ENCODE measurements at places on chromosomes 6 and 20.
A peak's percentile ranks its signal among the peaks of the same experiment; 100 is the strongest.

GRCh38 chr6:144377586-144378210 is 92.6 kb downstream of the UTRN start:
- DNase-seq: no peak

DNA sequence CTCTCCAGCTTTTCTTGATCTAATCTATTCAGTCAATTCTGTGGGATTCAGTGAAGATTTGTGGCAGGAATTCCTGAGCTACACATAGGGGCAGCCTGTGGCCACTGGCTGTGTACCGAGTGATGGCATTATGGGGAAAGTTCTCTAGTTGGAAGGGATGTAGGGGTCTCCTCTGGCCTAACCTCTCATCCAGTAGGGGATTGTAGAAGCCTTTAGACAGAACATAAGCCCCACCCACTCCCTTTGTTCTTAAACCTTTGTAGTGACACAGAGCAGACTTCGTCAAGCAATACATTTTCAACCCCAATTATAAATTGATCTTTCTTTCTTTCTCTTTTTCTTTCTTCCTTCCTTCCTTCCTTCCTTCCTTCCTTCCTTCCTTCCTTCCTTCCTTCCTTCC is 188.9 kb downstream of the QKI start:
- DNase-seq: no peak

GRCh38 chr6:12289365-12289919 is 719 bp upstream of the EDN1 start:
- peak; percentile 47 for DNase-seq

DNA sequence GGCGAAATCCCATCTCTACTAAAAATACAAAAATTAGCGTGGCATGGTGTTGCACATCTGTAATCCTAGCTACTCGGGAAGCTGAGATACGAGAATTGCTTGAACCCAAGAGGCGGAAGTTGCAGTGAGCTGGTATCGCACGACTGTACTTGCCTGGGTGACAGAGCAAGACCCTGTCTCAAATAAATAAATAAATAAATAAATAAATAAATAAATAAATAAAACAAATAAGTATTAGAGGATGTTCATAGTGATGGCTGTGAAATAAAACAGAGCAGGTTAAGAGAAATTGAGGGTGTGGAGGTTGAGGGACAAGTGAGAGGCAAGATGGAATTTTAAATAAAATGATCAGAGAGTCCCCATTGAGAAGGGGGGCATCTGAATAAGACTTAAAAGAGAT is 124.7 kb upstream of the DST start:
- no peak for DNase-seq

DNA sequence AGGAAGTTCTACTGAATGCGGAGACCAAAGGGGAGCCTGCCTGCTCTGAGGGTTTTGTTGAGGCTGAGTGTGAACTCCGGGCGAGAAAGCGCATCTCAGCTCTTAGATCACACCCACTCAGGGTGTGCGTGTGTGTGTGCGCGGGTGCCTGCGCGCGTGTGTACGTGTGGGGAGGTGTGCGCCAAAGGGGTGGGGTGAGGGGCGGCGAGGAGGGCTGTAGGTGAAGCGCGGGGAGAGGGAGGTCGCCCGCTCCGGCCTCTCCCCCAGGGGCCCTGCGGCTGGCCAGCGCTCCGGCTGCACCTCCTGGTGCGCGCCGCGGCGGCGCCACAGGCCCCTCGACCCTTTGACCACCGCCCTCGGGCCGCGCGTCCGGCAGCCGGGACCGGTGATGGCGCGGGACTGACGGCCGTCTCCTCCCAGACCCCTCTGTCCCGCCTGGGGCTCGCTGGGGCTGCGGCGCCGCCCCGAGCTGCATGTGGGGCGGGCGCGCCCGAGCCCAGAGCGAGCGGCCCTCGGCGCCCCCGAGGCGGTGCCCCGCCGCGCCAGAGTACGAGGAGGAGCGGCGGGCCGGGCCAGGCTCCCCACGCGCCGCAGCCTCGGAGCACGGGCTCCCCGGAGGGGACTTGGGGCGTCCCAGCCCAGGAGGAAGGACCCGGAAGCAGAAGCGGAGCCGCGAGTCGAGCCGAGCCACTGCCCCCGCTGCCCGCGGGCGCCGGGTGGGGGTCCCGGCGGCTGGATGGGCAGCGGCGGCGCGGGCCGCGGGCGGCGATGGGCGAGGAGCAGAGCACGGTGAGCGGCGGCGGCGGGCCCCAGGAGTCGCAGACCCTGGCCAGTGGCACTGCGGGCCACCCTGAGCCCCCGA is at the start of gene RNF217:
Gene RNF217, plus strand, starts transcription at position 661 of the 862 bp plus-strand sequence. Its CDS starts 108 bp downstream, at position 769.
- no peak for DNase-seq

DNA sequence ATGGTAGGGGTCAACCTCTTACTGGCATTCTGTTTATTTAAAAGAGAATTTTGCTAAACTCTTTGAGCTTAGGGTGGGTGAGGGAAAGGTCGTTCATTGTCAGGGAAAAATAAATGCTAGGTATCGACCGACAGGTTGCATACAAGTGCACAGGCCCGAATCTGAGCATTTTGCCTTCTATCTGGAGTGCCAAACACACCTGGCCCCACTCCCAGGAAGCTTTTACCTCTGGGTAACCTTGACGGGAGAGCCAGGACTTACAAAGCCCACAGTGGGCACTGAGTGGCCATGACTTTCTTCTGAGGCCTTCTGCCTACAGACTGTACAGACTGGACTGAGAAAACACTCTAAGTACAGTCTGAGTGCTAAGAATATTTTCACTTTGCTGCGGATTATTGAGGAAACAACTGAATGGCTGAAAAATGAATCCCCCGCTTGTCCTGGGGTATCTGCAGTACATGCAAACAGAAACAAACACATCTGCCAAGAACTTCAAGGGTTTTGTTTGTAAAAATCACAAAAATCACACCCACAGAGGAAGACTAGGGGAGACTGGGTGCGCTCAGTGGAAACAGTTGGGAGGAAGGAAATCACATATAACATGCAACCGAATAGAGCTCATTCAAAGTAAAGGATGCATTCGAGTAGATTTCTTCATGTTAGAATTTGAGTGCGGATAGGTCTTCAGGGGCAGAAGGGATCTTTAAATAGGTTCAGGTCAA is 152.8 kb downstream of the NFATC2 start:
- DNase-seq: no peak

- no peak for DNase-seq
These were observed 43.3 kb downstream of the LRRC1 start for GRCh38 chr6:53837865-53838769.

DNA sequence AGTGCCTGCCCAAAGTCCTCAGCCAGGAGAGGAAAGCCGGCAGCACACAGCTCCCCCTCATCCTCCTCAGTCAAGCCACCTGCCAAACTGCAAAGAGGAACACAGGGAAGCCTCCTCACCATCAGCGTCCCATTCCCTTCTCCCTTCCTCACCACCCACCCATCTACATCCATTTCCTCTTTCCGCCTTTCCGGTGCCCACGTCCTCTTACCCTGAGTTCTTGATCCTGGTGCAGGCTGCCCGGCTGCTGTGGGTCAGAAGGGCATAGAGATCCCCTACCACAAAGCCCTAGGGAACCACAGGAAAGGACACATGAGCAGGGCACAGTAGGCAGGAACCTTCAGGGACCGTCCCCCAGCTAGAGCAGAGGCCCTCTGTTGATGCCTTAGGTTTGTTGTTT is 6.0 kb downstream of the GNMT start:
- DNase-seq: no peak

- DNase-seq: no peak
These were observed 526.0 kb downstream of the EPM2A start for GRCh38 chr6:145209272-145209671.

DNA sequence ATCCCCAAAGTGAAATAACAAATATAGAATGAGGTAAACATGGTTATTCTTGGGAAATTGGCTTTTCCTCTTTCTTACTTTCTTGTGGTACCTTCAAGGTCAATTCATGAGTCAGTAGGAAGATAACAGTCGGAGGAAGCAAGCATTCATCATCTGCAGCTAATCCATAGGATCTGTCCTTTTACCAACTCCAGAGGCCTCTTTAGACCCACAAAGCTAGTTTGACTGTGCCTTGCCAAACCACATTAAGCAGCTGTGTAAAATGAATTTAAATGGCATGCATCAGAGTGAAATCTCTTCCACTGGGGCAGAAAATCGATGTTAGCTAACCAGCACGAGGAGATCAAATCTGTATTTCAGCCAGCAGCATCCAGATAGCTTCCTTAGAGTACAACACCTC is 171.3 kb downstream of the TMEM242 start:
- no peak for DNase-seq

- no peak for DNase-seq
These were observed 88.2 kb downstream of the KCNB1 start for GRCh38 chr20:49394264-49394663.

All from GM18507 (cell line).